Stimulated activated CD8-positive, alpha-beta memory T cell treated with anti-CD3 and anti-CD28 coated beads, Interleukin-4, amount 100 ng/mL, for 4 hours (primary cell): ENCODE measurements at places on chromosomes 6 and 20.

DNA sequence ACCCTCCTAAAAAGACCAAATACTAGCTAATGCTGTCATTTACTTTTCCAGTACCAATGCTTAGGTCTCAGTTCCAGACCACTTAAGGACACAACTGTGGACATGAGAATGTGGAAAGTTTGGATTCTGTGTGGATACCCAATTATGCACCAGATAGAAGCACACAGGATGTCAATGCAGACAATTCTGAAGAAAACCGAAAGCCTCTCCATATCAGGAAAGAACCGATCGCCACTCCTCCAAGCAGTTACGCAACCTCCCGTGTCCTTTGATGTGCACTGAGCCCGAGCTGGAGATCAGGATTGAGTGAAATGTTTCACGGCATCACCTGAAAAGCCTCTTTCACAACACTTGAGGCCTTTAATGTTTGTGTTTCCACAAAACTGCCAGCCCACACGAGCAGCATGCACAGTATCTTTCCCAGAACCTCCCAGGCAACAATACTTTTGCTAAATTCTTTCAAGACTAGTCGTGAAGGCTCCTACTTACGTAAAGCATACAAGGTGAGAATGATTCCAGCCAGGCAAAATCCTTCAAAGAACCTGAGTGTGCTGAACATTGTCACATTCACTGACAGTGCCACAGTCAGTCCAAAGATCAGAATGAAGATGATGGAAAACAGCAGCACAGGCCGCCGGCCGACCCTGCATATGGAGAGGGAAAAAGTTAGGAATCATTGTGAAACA, 47.0 kb downstream of the SLC22A23 start:
- DNase-seq: no peak

DNA sequence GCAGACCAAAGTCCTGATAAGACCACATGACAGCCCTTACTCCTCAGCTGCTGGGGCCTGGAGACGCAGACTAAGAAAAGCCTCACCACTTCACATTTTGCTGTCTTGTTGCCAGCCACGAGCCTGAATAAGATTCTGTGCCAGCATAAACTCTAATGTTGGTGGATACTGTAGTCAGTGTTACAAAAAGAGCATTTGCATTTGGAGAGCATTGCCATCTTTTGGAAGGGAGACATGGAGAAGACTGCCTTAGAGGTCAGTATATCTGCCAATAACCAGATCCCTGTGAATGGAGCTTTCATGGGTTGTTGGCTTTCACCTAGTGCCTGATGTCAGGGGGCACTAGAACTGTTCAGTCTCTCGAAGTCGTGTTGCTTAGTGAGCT, 315.2 kb downstream of the ZFAND3 start:
- no peak for DNase-seq

- no peak for DNase-seq
Observed at GRCh38 chr6:33298773-33299236, at the start of gene RGL2. TSS of gene RGL2 (minus strand) at chr6:33298942. CDS start at chr6:33298610, 332 bp downstream.

GRCh38 chr6:43923376-43924221, 153.6 kb downstream of the VEGFA start:
- DNase-seq: no peak

- no peak for DNase-seq
Observed at GRCh38 chr20:8000796-8001195, 18.8 kb downstream of the TMX4 start.

DNA sequence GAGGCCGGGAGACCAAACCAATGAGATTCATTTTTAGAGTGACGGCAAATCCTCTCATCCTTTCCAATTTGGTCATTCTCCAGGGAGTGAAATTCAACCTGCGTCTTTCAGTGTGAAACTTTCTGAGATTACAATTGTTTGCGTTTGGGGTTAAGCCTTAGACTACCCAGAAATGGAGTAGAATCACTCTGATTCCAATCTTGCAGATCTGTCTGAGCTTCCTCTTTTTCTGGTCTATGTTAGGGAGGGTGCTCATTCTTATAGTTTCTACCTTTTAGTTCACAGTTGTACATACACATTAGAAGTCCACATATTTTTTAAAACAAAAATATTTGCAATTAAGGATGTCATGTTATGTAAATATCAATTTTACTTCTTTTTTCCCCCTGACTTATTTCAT, 183.0 kb upstream of the PHACTR1 start:
- DNase-seq: no peak

- no peak for DNase-seq
Observed at GRCh38 chr6:81909162-81909561, 156.7 kb upstream of the TENT5A start.

DNA sequence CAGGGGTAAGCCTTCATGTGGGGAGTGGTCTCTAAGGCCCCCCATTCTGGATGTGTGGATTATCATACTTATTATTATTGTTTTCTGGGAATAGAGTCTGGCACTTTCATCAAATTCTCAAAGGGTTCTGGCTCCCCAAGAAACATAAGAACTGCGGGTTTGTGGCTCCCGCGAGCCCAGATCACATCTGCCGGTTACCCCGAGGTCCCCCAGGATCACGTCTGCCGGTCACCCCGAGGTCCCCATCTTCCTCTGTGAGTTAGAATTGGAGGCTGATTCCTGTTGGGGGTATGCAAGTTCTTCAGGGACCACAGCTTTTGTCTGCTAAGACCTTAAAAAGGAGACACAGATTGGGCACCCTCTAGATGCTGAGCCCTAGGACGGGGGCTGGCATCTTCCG, 116.7 kb upstream of the FRMD1 start:
- DNase-seq: no peak

GRCh38 chr6:67666177-67666964, 968.7 kb upstream of the ADGRB3 start:
- no peak for DNase-seq

DNA sequence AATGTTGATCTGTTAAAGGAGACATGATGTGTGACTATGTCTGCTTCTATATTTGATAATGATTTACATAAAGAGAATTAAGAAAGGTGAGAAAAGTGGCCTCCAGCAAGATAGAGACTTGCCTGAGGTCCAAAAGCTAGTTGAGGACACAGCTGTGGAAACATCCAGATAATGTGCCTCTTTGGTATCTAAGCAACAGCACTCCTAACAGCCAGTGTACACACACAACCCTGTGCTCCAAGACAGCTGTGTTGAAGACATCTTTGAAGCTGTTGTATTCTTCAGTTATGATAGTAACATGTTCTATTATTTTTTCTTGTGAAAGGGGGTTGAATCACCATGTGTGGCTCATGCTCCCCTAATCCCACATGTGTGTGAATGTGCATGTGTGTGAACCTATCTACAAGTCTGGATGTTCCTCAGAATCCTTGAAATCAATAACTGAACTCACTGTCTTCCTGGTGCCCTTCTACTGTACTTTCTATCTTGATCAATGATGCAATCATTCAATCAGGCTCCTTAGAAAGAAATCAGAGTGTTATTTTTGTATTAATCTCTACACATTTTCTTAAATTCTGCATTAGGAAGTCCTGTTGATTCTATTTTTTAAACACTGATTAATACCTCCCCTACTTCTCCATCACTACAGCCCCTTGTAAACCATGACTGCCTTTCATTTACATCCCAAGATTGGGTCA, 116.7 kb upstream of the SSTR4 start:
- no peak for DNase-seq

GRCh38 chr20:16236589-16237241, 336.5 kb downstream of the KIF16B start:
- no peak for DNase-seq

DNA sequence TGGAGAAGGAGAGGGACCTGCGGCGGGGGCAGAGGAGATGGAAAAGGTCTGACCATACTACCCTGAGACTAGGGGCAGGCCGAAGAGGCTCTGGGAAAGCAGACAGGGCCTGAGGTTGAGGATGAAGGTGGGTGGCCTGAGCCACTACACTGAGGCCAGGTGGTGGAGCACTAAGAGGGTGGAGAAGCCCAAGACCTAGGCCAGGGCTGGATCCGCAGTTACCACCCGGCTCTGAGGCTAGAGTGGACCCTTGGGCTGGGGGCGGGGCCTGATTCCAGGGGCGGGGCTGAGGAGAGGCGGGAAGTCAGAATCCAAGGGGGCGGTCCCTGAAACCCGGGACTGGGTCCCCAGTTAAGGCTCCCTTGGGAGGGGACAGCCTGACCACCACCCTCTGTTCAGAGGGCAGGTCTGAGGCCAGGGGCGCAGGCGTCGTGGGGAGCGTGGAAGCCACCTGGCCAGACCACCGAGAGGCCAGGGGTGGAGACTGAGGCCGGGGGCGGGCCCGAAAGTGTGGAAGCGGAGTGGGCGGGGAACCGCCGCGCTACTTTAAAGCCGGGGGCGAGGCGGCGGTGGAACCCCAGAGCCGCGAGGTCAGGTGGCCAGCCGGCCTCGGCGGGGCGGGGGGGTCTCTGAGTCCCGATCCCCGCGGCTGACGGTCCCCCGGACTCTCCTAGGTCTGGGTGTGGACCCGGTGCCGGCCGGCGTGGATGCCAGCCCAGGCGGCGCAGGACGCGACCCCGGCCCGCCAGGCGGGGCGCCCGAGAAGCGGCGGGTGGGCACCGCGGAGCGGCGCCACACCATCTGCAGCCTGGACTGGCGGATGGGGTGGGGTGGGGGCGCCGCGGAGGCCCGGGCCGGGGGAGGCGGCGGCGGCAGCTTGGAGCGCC, 8.3 kb downstream of the CCM2L start:
- no peak for DNase-seq

DNA sequence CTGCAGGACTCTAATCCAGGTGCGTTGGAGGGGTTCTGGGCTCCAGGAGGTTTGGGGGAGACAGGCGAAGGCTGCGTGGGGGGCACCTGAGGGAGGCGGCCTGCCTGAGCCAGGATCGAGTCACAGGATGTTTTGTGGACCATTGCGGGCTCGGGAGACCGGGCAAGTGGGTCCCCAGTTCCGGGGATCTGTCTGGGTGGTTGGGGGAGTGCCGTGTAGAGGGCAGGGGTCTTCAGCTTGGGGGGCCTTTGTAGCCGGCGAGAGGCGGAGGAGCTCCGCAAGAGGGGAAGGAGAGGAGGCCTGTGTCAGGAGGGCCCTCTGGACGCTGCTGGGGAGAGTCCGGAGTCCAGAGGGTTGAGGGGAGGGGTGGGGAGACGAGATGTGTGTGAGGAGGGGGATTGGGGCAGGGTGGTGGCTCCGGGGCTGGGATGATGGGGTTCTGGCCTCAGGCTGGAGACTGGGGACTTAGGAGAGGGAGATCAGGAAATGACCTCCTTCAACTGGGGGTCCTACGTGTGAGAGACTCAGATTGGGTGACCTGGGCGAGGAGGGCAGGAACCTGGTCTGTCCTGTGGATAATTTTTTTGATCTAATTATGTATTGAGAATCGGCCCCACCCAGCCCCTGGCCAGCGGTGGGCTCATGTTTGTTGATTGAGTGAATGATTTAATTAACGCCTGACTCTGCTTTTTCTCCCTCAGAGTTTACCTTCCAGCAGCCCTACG, 505 bp downstream of the SNAI1 start:
- DNase-seq: no peak

GRCh38 chr20:51828762-51829161, 26.4 kb upstream of the SALL4 start:
- no peak for DNase-seq

- no peak for DNase-seq
Observed at GRCh38 chr6:3305831-3306230, 47.1 kb downstream of the PSMG4 start.

- DNase-seq: no peak
Observed at GRCh38 chr6:166997768-166998255, 1.4 kb upstream of the CEP43 start.

DNA sequence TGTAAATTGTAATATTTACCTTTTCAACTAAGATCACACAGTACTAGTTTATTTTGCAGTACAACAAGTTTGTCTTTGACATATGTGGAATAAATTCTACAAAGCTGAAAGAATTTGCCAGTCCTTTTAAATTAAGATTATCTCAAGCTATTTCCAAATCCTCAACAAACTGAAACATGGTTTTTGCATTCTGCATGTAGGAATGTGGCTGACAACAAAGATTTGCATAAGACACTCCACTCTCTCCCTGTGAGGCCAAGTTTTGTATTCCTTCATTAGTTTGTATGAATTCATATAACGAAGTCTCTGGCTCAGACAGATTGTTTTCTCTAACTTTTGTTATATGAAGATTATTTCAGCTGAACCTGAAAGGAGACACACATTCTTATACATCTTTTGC, 124.1 kb upstream of the THEMIS start:
- no peak for DNase-seq

GRCh38 chr20:9741996-9742395, 96.9 kb downstream of the PAK5 start:
- no peak for DNase-seq

DNA sequence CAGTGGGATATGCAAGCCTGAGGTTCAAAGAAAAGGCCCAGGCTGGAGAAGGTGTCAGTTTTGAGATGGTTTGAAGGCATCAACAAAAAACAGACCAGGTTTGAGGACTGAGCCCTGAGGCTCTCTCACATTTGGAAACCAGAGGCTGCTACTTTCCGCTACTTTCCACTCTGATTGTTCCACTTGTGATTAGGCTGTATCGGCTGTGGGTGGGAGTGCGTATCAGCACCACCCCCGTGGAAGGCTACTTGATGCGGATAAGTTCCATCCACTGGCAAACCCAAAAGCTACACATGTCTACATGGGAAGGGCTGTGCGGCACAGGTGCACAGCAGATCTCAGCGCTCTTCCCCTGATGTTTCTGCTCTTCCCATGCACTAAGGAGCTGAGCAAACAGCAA, 198.7 kb downstream of the GMPR start:
- no peak for DNase-seq

DNA sequence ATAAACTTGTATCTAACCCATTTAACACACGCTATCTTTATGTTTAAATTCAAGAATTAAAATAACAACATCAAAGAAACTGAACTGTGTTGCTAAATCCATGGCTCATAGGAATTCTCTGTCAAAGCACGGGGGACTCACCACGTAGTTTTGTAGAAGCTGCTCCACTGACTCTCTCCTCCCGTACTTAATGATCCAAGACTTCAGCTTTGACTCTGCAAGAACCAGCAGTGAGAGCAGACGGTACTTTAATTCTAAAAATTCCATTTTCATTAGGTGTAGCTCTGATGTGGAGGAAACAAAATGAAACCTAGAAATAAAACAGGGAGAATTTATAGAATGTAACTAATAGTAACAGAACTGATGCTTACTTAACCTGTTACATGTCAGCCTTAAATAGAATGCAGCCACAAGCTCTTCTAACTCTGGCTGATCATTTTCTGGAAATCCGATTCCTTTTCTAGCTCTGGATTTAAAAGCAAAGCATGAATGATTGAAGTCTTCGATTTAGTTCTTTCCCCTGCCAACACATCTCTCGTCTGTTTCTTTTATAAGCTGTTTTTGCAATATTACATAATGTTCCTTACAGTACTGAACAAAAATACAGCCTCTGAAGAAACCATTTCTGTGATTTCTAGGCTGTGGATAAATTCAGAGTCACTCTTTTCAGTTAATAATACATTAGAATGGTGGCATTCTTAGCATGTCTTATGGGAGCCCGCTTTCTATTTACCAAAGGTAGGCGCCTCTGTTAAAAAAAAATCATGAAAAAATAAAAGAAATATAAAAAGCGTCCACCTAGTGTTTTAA, 165.5 kb downstream of the SYNE1 start:
- no peak for DNase-seq
